ENCODE measurements at places on chromosomes 12 and 14.
A peak's percentile ranks its signal among the peaks of the same experiment; 100 is the strongest.

GRCh38 chr12:111045941-111046340 lies 125.6 kb upstream of the MYL2 start:
- DNase-seq: no peak

- no peak for DNase-seq
These were observed 323.7 kb downstream of the PAWR start for GRCh38 chr12:79367032-79367589.

DNA sequence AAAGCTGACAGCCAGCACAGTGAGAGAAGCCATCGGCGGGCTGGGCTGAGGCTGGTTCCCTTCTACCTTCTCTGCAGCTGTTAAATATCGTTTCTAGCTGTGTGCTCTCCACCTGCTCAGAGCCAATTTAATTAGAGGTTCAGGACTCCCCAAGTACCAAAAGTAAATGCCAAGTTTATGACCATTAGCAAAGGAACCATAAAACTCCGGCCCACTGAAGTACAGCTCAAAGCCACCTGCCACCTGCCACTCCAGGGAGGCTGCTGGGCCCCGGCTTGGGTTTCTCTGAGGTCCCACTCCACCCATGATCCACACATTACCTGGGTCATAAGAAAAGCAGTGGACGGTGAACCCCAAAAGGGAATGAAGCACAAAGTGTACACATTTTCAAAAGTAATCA lies 272.8 kb downstream of the KSR2 start:
- no peak for DNase-seq

DNA sequence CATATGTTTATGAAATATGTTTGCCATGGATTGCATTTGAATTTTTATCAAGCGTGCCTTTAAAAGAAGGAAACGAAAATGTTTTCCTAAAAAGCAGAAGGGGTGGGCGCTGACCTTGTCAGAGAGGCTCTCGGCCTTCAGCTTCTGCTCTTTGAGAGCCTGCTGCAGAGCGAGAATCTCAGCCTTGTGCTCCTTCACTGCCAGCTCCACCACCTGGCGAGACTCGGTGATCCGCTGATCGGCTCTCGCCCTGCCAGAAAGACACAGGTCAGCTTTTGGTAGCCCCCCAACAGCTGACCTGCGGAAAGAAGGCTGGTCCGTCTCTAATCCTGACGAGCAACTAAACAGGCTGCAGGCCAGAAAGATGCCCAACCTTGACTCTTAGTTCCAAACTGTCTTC lies 62.4 kb downstream of the PRKAB1 start:
- no peak for DNase-seq

DNA sequence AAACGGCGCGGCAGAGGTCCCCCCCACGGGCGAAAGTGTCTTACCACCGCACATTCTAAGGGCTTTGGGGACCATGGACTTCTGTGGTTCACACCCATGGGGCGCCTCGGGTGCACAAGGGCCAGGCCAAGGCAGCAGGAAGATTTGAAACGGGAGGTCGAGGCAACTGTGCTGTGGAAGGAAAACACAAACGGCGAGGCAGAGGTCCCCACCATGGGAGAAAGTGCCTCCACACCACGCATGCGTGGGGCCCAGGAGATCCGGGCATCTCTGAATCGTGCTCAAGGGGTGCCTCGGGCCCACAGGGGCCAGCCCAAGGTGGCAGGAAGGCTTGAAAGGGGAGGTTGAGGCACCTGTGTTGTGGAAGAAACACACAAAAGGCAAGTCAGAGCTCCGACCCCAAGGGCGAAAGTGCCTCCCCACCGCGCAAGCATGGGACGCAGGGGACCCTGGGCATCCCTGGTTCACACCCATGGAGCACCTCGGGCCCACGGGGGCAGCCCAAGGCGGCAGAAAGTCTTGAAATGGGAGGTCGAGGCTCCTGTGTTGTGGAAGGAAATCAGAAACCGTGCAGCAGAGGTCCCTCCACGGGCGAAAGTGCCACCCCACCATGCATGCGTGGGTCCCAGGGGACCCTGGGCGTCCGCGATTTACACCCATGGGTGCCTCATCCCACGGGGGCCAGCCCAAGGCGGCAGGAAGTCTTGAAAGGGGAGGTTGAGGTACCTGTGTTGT lies 371.0 kb downstream of the ALG10 start:
- peak; percentile 3 for DNase-seq

DNA sequence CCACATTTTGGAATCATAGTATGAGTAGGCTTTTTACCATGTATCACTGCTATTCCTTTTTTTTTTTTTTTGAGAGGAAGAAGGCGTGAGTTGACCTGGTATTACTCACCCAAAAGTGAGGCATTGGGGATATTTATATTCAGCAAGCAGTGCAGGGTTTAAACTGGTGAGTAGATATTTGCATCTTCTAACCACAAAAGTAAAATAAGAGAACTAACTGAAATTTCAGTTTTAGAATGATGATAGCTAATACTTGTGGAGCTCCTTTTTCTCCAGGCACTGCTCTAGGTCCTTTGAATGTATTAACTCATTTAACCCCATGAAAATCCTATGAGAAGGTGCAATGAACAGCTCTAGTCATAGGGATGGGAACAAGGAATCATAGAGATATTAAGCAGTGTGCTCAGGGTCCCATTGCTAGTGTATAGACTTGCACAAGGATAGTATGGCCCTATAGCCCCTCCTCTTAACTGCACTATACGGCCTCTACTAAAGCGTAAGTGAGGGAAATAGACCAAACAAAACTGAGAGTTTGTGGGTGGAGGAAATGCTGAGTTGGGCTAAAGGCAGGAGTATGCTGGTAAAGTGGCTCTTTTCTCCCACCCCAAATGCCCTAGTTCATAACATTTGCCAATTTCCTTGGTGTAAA lies 104.3 kb upstream of the MAX start:
- DNase-seq: no peak

- DNase-seq: no peak
These were observed 55.4 kb downstream of the ARL6IP4 start for GRCh38 chr12:123035841-123036240.

DNA sequence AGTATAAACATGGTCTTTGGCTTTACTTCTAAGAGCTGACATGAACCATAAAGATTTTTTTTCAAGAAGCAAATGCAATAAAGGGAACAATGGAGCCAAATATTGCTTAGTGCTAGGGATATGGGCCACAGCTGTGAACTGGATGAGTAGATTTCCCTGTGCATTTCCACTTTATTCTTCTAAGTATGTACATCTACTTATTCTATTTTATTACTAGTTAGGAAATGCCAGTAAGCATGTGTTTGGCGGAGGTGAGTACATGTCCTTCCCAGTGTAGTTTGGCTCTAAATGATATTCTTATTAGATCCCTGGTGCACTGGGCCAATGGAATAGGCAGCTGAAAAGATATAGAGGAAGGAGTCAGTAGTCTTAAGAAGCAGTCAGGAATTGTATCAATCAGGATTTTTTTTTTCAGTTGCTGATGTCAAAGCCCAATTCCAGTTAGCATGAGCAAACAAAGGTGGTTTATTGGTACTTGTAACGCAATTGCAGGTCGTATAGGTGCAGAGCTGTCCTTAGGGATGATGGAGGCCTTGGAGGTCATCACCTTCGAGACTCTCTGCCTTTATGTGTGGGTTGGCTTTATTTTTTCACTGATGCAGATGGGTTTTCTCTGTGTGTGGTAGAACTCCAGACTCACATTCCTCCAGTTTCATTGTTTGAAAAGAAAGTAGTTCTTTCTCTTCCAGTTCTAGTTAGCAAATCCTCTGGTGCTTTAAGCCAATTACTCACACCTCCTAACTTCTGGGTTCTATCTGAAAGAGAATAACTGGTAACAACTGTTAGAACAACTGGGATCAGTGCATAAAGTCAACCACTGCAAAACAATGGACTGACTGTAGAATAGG lies 139.0 kb upstream of the LRIG3 start:
- DNase-seq: no peak

DNA sequence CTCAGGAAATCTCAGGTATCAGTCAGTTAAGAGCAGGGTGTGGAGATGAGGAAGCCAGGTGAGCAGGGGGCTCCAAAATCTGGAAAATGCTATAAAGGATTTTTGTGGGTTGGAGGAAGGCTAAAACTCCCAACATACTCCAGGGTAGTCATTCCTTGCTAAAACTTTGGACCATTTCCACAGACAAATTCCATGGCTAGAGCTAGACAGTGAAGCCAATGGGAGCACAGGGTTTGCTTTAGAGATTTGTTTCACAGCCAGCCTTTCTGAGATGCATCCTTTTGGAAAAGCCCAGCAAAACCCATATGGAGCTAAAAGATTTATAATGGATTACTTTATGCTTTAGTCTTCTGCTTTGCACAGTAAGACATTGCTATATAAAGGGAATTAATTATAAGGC lies 146.5 kb downstream of the SAMD4A start:
- DNase-seq: no peak

DNA sequence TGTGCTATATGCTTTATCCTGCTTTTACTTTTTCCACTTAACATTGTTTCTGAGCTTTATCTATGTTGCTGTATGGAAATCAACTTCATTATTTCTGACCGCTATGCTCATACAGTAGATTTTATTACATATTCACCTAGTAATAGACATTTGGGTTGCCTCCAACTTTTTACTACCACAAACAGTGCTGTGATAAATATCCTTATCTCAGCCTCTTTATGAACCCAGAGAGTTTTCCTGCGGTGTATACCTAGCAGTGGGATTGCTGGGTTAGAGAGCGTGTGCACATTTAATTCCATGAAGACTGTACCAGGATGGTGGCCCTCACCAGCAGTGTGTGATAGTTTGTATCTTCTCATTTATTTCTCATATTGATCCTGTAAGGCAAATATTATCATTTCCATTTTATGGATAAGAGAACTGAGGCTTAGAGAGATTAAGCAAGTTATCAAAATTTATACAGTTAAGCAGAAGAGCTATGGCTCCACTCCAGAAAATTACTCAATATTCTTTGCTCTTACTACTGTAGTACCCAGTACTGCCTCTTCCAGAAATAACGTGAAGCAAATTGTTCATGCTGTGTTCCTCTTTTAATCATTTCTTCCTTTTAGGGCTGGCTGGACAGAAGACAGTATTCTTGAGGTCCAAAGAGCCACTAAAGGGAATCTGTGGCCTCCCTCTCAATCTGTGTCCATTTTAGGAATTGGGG lies 26.3 kb upstream of the CISTR start:
- DNase-seq: no peak

DNA sequence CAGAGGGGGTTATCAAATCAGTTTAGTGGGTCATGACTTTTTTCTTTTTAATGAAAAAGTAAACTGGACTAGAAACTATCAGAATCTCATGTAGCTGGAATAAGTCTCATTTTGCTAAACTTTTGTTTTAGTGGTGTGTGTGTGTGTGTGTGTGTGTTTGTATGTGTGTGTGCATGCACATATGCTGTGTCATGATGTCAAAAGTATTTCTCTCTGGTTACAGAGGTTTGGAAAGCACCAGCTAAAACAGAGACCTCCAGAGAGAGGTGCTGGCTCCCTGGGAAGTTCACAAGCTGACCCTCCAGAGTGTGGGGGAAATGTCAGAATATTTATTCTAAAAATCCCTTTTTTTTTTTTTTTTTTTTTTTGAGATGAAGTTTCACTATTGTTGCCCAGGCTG lies 114.7 kb downstream of the LGMN start:
- DNase-seq: no peak

DNA sequence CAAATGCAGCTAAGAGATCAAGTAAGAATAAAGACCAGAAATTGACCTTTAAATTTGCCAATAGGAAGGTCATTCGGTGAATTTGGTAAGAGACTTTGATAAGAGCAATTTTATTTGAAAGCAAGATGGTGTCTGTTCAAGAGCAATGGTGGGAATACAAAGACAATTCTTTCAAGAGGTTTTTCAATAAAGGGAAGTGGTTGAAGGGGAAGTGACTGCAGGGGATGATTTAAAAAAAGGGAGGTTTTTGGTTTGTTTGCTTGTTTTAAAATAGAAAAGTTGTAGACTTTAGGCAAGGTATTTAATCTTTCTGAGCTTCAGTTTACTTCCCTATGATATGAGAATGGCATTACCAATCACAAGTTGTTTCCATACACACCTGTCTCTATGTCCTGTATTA lies 4.3 kb upstream of the APPL2 start:
- no peak for DNase-seq

DNA sequence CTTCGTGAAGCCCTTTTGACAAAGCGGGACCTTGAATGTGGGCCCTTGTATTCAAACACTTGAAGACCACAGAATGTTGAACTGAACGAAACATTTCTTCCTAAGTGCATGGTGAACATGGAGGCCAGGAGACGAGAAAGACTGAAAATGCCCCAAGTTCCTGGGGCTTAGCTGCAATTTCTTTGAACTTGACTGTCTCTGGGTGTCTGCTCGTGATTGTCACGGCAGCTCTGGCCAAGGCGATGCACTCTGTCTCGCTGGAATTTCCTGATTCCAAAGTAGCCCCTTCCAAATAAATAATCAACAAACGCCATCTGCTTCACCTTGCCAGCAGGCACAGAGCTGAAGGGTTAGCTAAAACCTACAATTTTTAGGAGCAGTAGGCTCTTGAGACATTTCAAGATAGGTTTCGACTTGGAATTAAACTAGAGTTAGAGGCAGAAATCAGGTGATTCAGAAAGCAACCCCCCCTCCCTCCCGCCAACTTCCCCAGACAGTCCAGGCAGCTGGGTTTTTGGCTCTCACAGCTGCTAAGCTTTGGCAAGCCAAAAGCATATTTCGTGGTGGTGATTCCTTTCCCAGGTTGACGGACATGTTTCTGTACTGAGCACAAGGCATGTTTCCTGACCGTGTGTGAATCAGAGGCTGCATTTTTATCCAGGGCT lies 13.5 kb upstream of the IRF2BPL start:
- DNase-seq: no peak

DNA sequence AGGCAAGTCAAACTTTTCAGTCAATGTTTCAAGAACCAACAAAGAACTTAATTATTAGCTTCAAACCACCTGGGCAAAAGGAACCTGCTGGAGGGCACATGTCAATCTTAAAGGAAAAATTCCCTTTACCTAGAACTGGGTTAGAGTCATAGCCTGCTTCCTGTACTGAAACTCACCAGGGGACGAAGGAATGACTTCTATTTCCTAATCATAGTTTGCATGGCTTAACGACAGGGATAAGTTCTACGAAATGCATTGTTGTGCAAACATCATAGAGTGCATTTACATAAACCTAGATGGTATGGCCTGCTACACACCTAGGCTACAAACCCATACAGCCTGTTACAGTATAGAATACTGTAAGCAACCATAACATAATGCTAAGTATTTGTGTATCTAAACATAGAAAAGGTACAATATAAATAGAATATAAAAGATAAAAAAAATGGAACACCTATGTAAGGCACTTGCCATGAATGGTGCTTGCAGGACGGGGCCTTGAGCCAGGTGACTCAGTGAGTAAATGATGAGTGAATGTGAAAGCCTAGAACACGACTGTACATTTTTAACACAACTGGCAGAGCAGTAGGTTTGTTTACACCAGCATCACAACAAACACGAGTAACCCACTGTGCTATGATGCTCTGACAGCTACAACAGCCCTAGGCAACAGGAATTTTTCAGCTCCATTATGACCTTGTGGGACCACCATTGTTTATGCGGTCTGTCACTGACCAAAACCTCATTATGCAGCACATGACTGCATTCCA lies 234.9 kb upstream of the CAND1 start:
- DNase-seq: no peak

- no peak for DNase-seq
These were observed 141.8 kb downstream of the MYRFL start for GRCh38 chr12:69966839-69967238.
